ENCODE measurements at places on chromosomes 1 and 21.

DNA sequence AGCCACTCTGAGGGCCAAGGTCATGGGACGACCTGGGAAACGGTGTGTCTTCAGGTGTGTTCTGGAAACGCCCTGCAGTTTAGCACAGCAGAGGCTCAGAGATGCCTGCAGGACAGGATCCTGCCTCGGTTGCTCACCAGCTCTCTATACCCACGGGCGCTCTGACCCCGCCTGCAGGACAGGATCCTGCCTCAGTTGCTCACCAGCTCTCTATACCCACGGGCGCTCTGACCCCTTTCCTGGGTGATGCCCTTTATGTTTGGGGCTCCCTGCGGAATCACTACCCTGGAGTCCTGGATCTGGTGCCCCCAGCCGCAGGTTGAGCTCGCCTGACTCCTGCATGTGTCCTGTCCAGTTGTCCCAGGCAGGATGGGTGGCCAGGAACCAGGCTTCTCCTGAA lies 32.5 kb downstream of the TFF3 start:
- no peak for DNase-seq

DNA sequence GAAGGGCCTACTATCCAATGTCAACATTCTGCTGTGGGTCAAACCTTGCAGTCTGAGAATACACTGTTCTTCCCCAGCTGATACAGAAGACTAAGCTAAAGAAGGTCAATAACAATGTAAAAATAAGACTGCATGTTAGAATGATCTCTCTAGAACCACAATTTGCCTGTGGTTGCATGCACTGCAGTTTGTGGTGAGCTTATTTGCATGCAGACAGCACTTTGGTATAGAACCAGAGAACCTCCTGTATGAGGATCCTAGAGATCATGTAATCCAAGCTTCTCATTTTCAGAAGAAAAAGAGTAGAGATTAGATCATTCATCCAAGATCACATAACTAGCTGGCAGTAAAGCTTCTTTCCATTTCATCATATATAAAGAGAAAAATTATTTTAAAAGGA lies 15.8 kb downstream of the SYNJ1 start:
- DNase-seq = no peak

GRCh38 chr1:225410036-225410435 lies 17.8 kb downstream of the LBR start:
- DNase-seq = no peak

- DNase-seq = peak; percentile 9
Observed at GRCh38 chr1:93489756-93490155, 41.8 kb downstream of the FNBP1L start.

- DNase-seq = no peak
Observed at GRCh38 chr1:46450160-46450517, 39.5 kb upstream of the DMBX1 start.

DNA sequence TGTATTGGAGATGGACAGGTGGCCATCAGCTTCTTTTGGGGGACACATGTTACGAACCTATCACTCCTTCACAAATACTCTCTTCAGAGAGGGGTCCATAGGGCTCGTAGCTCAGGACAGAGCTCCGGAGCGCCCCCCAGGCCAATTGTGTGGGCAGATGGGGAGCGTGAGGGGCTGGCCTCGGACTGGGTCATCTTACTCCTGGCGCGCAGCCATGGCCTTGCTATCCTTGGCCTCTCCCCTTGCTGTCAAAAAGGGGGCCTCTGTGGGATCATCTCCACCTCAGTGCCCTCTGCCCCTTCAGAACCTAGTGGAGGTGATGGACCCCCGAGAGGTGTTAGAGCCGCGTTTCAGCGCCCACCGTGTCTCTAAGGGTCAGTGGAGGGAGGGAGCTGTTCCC lies 35.0 kb downstream of the ATP5PO start:
- DNase-seq = no peak

- DNase-seq = no peak
Observed at GRCh38 chr1:233081735-233082134, 131.3 kb downstream of the NTPCR start.

- DNase-seq = no peak
Observed at GRCh38 chr1:58304346-58304975, 242.1 kb downstream of the OMA1 start.

GRCh38 chr1:75668813-75669212 lies 55.7 kb upstream of the ACADM start:
- DNase-seq = no peak

DNA sequence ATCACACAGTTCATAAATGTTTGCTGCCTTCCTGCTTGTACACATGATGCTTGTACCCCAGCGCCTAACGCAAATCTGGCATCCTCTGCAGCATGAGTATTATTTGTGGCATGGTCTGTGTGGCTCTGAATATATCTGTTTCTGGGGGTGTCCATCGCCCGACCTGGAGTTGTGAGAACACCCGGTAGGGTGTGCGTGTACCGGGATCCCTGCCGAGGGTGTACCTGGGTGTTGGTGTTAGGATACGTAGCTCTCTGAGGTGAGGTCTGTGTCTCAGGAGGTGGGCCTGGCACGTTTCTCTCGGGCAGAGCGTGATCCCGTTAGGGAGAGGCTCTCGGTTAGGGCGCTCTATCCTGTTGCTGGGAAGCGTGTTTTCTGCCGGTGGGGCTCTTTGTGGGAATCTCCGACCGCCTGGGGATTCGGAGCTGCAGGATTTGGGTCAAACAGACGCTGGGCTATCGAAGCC lies 10.4 kb upstream of the CDC20 start:
- DNase-seq = no peak

DNA sequence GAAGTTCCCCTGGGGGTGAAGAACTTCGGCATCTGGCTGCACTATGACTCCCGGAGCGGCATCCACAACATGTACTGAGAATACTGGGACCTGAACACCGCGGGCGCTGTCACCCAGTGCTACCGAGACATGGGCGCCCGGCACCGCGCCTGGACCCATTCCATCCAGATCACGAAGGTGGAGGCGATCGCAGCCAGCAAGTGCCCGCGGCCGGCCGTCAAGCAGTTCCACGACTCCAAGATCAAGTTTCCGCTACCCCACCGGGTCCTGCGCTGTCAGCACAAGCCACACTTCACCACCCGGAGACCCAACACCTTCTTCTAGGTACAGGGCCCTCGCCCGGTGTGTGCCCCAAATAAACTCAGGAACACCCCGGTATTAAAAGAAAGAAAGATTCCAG lies 22.0 kb upstream of the SLC9A1 start:
- no peak for DNase-seq

DNA sequence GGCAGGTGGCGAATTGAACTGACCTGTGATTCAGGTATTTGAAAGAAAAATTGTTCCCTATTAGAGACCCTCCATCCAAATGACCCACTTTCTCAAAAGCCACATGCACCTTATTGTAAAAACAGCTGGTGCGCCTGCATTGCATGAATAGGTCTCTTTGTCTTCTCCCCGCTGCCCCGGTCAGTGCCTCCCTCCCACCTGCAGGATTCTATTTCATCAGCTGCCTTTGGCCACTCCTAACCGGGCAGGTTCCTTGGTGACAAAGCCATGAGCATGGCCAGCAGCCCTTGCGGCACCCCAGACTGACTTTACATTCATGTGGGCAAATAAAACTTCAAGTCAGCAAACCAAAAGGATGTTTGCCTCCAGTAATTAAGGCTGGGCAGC lies 6.4 kb downstream of the TMPRSS3 start:
- DNase-seq = no peak

- DNase-seq = no peak
Observed at GRCh38 chr1:19066874-19067181, 110.4 kb upstream of the IFFO2 start.

DNA sequence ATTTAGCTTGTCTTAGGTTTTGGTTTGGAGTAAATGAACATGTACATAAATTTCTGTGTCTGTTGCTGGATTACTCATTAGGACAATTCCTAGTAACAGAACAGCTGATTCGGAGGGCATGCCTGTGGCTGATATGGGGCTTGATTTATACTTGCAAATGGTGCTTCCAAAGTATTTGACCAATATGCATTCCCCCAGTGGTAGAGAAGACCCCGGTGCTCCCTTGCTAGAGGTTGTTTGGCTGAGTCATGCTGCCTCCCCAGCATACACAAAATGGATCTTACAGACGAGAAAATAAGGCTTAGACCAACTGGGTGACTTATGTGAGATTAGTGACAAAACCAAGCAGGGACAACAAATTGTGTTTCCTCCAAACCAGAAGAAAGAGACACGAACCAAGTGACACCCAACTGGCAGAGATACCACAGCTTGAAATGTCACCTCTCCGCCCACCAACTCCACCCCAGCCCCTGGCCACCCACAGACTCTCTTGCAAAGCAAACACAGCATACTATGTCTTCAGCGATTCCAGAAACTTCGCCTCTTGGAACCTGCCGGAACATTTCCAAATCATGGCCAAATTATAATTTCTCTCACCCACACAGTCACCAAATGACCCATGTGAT lies 75.9 kb upstream of the ETS2 start:
- no peak for DNase-seq

DNA sequence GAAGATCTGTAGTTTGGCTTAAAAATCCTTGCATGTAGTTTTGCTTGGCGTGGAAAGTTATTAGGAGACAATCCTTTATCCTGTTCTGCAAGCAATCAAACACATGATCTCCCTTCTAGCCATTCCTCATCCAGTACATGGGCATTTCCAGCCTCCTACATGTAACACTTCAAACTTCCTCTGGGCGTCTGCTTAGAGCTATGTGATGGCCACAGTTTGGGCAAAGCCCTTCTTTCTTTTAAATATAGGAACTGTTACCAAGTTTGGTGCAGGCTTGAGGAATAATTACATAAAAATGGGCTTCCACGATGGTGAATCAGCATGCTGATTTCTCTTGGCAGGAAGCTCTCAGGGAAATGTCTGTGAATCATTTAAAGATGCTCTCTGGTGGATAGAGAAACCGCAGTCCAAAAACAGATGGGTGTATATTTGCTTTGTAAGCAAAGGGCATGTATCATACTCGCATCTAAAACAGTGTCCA lies 176.9 kb upstream of the FMN2 start:
- peak; percentile 93 for DNase-seq

DNA sequence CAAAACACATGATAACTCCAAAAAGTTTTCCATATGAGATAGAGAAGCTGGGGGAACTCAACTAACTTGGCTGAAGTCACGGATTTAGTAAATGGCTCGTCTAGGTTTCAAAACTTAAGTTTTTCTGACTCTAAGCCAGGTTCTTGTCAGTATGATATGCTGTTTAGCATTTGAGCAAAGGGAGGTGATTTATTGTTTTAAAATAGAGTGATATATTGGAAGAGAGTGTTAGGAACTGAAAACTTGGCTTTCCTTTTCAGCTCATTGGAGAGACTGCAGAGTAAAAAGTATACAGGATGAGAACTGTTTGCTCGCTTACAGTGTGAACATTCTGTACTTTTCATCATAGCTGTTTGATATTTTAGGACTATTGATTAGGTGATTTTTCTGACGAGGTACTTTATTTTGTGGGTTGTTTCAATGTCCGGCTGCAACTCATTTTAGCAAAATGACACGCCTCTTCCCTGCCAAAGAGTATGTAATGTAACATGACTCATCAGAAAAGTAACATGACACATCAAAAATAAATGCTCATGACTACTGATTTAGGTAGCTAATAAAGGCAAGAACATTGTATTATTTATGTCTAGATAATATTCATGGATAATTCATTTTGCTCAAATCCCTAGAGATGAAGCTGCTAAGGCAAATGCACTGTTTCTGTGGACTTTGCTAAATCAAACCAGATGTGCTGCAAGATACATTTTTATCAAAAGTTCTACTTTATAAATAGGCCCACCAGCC lies 355.1 kb downstream of the GPATCH2 start:
- peak; percentile 64 for DNase-seq

GRCh38 chr1:215835951-215836350 lies 268.8 kb downstream of the KCTD3 start:
- peak; percentile 54 for DNase-seq

GRCh38 chr1:29408831-29409605 lies 172.7 kb downstream of the PTPRU start:
- no peak for DNase-seq

DNA sequence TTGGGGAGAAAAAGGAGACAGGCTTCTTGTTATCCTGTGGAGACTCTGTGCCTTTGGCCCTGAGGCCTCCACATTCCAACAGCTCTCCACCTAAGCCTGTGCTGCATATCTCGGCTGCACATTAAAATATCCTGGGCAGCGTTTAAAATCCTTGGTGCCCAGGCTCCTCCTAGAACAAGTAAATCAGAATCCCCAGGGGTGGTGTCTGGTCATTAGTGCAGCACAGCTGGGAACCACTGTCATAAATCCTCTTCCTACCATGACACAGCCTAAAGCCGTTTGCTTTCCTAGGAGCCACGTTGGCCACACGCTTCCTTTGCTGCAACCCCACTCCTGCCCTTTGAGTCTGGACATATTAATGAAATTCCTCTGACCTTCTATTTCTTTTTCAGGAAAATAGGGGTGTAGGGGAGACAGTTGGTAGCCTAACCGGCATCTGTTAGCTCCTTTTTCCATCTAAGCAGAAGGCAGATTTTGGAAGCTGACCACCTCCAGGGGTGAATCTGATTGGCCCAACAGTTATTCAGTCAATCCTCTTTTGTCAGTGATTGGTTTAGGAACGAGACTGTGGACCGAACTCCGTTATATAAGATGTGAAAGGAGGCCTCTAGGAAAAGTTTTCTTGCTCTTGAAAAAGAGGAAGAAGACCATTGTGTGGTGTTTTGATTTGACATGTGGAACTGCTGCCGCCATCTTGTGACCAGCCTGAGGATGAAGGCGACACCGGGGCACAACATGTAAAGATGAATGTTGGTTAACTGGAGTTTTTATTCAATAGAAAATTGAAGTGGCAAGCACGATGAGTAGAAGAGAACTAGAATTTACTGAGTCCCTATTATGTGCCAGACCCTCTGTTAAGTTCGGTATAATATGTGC lies 41.9 kb downstream of the JUN start:
- DNase-seq = no peak

DNA sequence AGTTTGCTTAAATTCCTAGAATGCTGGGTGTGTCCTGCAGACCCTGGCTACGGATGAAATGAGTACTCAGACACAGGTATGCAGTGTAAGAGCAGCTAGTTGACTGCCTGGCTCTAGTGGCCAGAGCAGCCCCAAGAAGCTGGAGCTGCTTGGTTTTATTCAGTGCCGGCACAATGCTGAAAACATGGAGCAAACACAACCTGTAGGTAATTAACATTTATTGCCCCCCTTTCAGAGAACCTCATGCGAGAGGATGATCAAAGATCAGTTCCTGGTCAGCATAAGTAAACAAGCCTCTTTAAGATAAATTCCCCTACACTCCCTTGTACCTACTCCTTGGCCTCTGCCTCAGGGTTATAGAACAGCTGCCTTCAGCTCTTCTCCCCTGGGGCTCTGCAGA lies 43.2 kb downstream of the MRPS6 start:
- no peak for DNase-seq

GRCh38 chr1:19769211-19769932 lies 30.3 kb downstream of the TMCO4 start:
- DNase-seq = no peak

- DNase-seq = no peak
Observed at GRCh38 chr1:89823679-89824292, 3.0 kb downstream of the LRRC8D start.

- no peak for DNase-seq
Observed at GRCh38 chr1:89201106-89201794, 2.5 kb upstream of the GBP4 start.

- DNase-seq = no peak
Observed at GRCh38 chr1:165837838-165838364, 10.5 kb downstream of the UCK2 start.
